Activated CD4-positive, alpha-beta T cell treated with anti-CD3 and anti-CD28 coated beads, Interleukin-2, Interleukin-4, amounts not matched to agents 100 ng/mL and 50 ng/mL, durations not matched to agents 16 hours and 8 hours (primary cell): ENCODE measurements at places on chromosomes 12 and 14.
A peak's percentile ranks its signal among the peaks of the same experiment; 100 is the strongest.

DNA sequence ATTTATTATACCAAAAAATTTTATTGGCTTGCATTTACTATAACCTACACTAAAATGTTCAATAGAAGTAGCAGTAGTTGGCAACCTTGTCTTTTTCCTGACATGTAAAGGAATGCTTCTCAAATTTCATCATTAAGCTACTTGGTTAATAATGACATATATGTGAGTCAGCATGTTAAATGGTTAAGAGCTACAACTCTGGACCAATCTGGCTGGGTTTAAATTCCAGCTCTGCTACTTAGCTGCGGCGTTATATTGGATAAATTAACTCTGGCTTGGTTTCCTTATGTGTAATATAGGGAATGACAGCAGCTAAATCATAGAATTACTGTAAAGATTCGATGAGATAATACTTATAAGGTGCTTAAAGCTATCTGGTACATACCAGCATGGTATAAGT, 53.7 kb upstream of the OTOGL start:
- DNase-seq: no peak

- peak; percentile 67 for DNase-seq
Observed at GRCh38 chr14:71523630-71524319, 408.5 kb upstream of the RGS6 start.

DNA sequence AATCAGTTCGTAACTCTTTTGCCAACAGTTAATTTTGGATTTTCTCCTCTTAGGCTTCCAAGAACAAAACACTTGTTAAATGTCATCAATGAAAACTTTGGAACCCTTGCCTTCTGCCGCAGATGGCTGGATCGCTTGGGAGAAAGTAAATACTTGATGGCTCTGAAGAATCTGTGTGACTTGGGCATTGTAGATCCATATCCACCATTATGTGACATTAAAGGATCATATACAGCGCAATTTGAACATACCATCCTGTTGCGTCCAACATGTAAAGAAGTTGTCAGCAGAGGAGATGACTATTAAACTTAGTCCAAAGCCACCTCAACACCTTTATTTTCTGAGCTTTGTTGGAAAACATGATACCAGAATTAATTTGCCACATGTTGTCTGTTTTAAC, 37.7 kb downstream of the USP44 start:
- no peak for DNase-seq

GRCh38 chr14:85317491-85318021, 212.4 kb upstream of the FLRT2 start:
- no peak for DNase-seq

GRCh38 chr12:91413581-91414546, 231.2 kb upstream of the DCN start:
- no peak for DNase-seq

- no peak for DNase-seq
Observed at GRCh38 chr12:110844551-110845338, 2.0 kb upstream of the CCDC63 start.

DNA sequence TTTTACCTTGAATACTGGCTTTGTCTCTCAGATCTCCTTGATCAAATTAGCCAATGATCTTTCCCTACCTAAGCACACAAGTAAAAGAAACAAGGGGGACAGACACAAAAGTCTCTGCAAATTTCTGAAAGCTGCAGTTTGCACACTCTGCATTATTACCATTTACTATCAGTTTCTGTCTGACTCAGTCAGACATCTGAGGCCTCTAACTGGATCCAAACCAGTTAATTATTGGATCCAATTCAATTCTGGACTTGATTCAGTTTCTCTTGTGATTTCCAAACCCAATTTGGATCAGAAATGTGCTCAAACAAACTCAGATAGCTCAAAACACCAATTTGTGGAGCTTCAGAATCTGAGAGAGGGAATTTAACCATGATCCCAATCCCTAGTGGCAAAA, 16.6 kb downstream of the SSTR1 start:
- DNase-seq: no peak

GRCh38 chr14:68379510-68380328, 413.1 kb downstream of the ZFP36L1 start:
- no peak for DNase-seq

DNA sequence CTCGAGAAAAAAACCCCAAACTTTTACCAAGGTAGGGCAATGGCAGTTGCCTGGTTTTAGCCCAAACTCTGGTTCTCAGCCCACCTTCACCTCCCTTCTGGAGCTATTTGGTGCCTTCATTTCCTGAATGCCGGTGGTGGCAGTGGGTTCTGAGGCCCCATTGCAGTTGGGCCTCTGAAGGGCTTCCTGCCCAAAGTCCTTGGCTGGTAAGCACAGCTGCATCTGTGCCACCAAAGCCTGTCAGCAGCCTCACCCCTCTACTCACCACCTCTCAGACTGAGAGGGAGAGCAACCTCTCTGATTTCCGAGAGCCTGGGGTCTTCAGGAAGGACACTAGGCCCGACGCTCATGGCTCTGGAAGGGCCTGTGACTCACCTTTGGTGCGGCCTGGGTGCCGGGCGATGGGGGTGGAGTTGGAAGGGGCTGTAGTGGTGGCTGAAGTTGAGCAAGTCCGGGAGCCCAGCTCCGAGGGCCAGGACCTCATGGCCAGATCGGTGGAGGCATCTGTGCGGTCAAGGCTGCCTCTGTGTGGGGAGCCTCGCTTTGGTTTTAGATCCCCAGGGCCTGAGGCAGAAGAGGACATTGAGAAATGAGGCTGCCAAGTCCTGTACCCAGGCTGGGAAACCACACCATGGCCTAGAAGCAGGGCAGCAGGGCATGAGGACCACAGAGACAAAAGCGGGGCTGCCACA, 38.6 kb upstream of the GPR68 start:
- no peak for DNase-seq

DNA sequence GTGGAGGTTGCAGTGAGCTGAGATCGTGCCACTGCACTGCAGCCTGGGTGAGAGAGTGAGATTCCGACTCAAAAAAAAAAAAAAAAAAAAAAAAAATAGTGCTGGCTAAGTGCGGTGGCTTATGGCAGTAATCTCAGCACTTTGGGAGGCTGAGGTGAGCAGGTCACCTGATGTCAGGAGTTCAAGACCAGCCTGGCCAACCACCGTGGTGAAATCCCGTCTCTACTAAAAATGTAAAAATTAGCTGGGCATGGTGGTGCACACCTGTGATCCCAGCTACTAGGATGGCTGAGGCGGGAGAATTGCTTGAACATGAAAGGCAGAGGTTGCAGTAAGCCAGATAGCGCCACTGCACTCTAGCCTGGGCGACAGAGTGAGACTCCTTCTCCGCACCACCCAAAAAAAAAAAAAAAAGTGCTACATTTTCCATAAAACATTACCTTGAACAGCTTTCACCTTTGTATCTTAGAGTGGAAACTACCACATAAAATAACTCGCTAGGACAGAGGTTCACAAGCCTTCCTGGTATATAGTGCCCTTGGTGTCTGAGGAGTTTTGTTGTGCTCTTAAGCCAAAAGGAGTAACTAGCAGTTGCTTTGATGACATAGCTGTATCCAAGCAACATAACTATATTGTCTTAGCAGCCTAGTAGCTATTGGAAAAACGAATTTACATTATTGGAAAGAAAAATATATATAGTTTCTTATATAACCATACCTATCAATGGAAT, 11.1 kb downstream of the PTGES3 start:
- DNase-seq: no peak

- no peak for DNase-seq
Observed at GRCh38 chr12:92156139-92156538, 10.5 kb upstream of the BTG1 start.
